Amniotic stem cell (primary cell): ENCODE measurements at places on chromosomes 5 and 9.
A peak's percentile ranks its signal among the peaks of the same experiment; 100 is the strongest.

- peak; percentile 16 for DNase-seq
These were observed 296.7 kb downstream of the HINT1 start for GRCh38 chr5:130868186-130868840.

GRCh38 chr9:6968271-6968670 lies 210.5 kb downstream of the KDM4C start:
- DNase-seq = no peak

DNA sequence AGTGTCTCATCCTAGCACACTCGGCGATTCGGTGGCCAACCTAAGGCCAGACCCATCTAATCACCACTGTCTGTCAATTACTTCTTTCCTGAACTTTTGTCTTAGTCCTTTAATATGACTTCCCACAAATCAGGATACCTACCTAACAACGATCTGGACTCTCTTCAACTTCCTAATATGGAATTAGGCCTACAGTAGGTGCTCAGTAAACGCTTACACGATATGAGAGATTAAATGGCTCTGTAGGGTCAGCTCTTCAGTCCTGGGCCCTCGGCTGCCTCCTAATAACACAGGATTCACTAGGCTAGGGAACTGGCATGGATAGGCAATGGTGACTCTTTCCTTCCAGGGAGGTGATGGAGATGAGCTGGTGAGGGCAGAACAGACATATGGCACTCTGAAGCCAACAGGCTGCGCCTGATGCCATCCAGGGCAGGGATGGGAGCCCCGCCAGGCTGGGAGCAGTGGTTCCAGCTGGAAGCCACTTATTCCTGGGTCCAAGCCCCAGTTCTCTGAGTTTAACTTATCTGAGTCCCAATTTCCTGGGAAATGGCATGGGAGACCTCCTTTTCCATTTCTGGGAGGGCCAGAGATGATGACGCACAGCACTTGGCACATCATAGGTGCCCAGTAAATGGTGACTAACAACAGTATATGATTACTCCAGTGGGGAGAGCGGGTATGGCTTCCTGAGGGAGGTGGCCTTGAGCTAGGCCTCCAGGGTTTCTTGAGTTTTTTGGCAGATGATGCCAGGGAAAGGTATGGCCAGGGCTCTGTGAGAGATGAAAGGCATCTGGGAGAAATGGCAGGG lies 7.3 kb downstream of the PDGFRB start:
- no peak for DNase-seq

DNA sequence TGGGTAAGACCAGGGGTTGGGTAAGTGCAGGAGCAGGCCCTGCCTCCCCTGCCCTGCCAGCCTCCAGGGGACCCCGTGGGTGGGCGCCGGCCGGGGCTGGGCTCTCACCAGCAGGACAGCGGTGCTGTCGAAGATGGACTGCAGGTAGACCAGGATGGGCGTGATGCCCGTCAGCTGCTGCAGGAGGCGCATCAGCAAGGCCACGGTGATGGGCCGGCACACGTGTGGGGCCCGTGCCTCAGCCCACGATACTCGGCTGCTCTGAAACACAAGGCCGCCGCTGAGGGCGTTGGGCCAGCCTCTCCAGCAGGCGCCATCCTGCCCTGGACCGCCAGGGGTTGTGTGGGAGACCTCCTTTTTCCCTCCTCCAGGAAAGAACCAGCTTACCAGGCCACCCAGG lies 4.0 kb downstream of the SLC2A6 start:
- DNase-seq = no peak

GRCh38 chr5:38258319-38259061 lies at the start of gene EGFLAM:
Gene EGFLAM, plus strand, starts transcription at chr5:38258559. Its CDS starts 196 bp downstream, at chr5:38258755.
- DNase-seq = peak; percentile 2

DNA sequence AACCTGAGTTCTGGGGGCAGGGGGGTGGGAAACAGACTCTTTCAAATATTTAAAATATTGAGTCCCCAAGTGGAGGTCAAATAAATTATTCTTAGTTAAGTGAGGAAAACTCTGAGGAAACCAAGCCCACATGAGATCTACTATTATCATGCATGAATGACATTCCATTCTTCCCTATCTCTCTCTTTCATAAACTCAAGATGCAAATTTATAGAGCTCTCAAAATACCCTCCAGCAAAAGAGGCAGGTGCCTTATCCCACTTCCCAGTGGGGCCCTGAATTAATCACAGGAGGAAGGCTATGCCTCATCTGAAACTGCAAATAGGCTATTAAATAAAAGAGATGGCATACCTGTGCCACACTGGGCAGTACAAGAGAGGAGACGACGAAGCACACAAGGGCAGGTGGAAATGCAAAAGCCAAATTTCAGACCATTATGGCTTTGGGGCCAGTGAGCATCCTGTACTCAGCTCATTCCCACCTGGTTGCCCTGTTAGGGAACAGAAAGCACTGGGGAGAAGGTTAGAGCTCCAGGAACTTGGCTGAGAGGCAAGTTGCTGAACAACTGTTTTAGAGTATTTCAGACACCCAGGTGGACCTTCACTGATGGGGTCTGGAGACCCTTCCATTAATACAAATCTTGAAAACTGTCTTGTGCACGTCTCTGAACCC lies 102.2 kb upstream of the EQTN start:
- no peak for DNase-seq

- DNase-seq = no peak
These were observed 32.4 kb upstream of the STX17 start for GRCh38 chr9:99873943-99874584.

GRCh38 chr9:94761481-94761880 lies 35.0 kb downstream of the AOPEP start:
- DNase-seq = no peak

- DNase-seq = no peak
These were observed 2.7 kb upstream of the NSMF start for GRCh38 chr9:137461663-137462395.

GRCh38 chr5:67875601-67876000 lies 340.0 kb upstream of the PIK3R1 start:
- no peak for DNase-seq

GRCh38 chr9:136361047-136361753 lies 2.3 kb downstream of the DNLZ start:
- no peak for DNase-seq

DNA sequence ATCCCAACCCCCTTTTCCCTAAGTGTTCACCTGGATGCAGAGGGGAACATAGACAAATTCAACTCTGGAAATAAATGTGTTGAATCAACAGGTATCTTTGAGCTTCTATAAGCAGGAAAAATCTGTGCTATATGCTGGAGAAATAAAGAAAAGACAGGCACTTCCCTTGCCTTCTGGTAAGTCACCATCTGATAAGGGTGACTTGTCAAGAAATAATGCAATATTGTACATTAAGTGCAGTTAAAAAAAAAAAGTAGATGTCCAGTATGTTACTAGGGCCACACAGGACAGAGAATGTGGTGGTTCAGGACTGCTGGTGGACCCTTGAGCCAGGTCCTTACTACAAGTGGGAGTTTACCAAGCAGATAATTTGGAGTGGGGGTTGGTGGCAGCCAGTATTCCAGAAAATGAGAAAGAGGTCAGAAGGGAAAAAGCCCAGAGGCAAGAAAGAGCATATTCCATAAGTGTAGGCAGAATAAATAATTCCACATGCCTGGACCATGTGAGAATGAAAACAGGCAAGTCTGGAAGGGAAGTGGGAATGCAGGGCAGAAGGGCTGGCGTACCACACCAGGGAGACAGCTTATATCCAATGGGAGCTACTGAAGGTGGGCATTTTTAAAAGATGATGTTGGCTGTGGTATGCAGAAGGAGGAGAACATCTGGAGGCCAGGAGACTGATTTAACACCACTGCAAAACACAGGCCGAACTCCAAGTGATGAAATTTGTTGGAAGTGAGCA lies 209.9 kb downstream of the SEMA5A start:
- DNase-seq = no peak

- peak; percentile 31 for DNase-seq
These were observed 616.4 kb upstream of the NUDT12 start for GRCh38 chr5:104178829-104179456.

DNA sequence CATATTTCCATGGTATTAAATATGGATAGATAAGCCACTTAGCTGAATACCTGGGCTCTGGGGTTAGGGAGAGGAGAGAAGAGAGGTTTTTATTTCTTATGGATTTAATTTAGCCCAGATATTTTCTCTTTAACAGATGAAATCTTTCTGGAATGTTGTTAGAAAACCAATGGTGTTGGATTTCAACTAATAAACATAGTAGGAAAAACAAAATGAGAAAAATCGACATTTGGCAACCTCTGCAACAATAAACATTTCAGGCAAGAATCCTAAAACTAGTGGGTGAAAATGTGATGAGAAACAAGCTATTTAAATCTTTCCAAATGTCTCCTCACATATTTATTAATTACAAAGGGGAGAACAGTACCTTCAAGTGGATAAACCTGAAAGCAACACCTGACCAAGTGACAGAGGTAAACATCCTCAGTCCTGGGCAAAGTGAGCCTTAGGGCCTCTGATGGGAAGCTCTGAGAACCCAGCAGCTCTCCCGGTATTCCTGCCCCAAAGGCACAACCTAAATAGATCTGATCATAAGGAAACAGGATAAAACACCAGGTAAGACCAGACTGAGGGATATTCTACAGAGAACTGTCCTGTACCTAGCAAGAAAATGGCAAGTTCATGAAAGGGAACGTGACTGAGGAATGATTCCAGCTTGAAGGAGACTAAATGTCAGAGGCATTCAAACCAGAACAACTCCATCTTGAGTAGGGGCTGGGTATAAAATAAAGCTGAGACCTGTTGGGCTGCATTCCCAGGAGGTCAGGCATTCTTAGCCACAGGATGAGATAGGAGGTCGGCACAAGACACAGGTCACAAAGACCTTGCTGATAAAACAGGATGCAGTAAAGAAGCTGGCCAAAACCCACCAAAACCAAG lies 163.7 kb downstream of the ESM1 start:
- DNase-seq = no peak

- no peak for DNase-seq
These were observed 80.0 kb downstream of the OTULIN start for GRCh38 chr5:14744296-14745187.

- DNase-seq = no peak
These were observed 808 bp upstream of the MVB12B start for GRCh38 chr9:126325821-126326220.

GRCh38 chr5:893711-894110 lies 1.0 kb downstream of the TRIP13 start:
- DNase-seq = no peak

DNA sequence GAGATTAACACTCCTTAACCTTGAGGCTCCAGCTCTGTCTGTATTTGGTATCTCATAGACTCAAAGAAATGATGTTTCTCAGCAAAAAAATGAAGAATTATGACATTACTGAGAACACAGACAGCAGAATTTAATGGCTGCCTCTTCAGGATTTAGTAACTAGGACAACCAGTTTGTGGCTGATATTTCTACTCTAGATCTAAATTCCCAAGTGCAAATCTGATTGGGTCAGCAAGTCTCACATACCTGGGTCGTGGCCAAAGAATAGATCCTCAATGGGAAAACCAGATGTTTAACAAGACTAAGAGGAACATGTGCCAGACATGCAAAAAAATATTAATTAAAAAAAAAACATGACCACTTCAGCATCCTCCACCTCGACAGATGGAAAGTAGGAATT lies 608.9 kb downstream of the DTWD2 start:
- DNase-seq = no peak

DNA sequence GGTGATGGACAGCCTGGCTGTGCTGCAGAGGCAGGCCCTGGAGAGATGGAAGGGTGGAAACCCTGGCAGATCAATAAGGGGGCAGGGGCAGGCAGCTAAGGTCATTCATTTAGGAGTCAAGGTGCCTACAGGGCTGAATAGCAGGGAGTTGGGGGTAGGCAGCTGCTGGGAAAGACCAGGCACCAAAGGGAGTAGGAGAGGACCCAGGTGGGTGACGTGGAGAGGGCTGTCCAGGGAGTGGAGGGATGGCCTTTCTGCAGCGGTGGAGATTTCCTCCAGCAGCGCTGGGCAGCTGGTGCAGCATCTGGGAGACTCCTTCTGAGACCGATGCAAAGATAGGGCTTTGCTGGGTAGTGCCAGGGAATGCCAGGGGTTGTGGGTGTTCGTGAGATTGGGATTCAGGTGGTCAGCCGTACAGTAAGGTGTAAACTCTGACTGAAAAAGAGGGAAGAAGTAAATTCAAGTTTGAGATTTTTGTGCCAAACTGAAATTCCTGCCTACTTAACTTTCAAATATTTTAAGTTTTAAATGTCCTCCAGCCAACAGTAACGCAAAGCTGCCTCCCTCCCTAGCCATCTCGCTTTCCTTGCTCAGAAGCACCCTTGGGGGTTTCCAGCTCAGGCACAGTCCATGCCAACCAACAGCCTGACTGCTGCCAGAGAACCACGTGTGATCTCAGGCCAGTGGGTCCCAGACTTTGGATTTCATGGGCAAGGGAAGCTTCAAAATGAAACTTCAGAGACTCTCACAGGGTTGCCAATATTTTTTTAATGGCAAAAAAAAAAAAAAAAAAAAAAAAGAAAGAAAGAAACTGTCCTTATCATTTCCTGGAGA lies 18.6 kb upstream of the ANGPTL2 start:
- no peak for DNase-seq

GRCh38 chr9:131889437-131890251 lies 149.8 kb upstream of the RAPGEF1 start:
- no peak for DNase-seq

GRCh38 chr9:68978066-68978465 lies 35.8 kb downstream of the PRKACG start:
- DNase-seq = no peak

DNA sequence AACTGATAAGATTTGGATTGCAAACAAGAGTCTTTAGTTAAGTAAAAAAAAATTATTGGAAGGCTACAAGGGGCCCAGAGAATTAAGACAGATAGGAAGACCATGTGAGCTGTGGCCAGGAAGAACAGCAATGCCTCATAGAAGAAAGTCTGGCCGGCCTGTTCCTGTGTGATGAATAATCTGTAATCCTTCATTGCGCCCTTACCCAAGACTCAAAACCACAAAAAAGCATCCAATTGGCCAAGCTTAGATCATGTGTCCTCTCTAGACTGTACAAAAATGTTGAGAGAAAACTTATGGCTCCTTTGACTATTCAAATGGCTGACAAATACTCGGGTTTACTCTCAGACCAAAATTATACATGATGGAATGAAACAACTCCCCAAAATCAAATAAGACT lies 1383.5 kb downstream of the PTPRD start:
- no peak for DNase-seq

DNA sequence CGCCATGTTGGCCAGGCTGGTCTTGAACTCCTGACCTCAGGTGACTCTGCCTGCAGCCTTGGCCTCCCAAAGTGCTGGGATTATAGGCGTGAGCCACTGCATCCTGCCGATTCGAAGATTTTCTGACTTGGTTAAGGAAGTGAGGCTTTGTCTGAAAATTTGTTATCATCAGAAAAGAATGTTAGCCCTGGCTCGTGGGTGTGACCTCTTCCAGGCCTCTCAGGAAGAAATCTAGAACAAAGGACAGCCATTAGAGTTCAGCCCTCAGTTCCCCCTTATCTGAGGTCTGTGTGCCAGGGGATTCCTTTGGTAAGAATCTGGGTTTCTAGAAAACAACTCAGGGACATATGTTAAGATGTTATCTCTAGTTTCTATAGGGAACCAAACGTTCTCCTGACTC lies 6.2 kb downstream of the OR2S2 start:
- DNase-seq = no peak

GRCh38 chr5:59051951-59052350 lies 469.1 kb downstream of the RAB3C start:
- no peak for DNase-seq
